ENCODE measurements at places on chromosomes 7 and 10.

DNA sequence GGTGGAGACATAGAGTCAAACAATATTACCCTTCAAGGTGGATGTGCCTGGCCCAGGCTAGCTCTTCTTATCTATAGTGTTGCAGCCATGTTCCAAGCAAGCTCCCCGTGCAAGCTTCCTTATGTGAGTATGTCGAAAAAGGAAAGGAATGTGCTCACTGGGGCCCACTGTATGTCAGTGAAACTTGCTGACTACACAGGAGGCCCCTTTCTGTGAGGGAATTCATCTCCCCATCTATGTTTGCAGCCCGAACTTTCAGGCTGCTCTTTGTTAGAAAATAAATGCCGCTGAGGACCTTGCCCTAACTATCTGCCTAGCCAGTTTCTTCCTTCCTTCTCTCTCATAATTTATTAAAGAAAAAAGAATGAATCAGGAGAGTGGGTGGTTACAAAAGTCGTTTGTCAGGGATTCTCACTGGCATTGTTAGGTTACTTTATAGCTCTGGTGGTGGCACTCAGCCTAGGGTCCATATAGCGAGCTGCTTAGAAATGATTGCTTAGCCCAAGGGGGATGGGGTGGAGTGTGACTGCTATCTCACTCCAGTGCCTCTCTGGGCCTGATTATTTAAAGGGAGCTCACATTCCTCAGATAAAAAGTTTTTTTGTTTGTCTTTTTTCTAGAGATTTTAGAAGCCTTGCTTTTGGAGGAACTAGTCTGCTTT, 302.1 kb downstream of the ABCA13 start:
- no peak for DNase-seq

DNA sequence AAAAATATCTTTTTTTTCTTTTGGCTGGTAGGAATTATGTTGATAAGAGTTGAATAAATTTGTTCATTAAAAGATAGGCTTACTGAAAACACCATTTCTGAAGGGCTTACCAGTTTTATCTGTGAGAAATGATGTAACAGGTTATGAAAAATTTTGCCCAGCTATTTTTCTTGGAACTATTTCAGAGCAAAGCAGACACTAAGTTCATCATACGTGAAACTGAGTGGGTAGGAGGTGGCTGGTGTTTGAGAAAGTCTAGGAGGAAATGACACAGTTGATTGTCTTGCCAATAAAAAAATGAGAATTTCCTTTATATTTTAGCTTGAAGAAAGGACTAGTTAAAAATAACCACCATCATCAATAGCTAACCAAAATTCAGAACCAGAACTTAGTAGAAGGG, 6.2 kb upstream of the MRC1 start:
- no peak for DNase-seq

DNA sequence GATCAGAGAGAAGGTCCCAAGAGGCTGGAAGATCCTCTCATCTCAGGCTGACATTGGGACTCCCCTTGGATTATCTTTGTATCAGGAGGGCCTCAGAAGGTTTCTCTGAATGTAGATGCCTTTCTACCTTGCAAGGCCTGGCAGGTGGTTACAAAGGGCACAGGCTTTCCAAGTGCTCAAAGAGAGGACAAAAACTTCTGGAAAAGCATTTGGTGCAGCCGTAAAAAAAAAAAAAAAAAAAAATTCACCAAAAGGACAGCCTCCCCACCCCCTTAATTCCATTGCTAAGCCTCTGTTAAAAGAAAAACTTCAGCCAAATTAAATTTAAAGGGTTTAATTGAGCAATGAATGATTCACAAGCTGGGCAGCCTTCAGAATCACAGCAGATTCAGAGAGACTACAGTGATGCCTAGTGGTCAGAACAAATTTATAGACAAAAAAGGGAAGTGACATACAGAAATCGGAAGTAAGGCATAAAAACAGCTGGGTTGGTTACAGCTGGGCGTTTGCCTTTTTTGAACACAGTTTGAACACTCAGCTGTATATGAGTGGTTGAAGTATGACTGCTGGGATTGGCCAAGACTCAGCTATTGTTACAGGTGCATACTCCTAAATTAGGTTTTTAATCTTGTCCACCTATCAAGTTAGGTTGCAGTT, 42.5 kb upstream of the LRGUK start:
- no peak for DNase-seq

GRCh38 chr7:47573758-47574481, 8.0 kb downstream of the TNS3 start:
- DNase-seq: peak; percentile 90

- DNase-seq: no peak
These were observed 7.0 kb downstream of the CALML3 start for GRCh38 chr10:5531558-5532306.

GRCh38 chr10:90738885-90739284, 119.0 kb downstream of the HTR7 start:
- DNase-seq: no peak

DNA sequence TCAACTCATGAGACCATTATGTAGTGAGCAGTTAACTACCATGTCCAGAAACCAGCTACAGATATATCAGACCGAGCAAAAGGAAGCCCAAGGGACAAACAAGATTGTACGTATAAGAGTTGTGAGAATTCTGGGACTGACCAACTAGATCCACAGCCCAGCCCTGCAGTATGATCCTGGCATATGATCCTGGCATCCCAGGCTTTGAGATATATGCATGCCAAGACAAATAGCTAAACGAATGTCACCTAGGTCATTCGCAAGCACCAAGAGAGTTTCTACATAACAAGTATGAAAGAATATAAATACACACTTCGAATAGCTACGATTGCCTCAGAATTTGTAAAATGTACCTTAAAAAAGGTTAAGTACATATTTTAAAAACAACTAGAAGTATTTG, 56.4 kb upstream of the PMPCB start:
- DNase-seq: peak; percentile 6

- DNase-seq: peak; percentile 65
These were observed 103.7 kb downstream of the PLXNA4 start for GRCh38 chr7:132472463-132473120.

GRCh38 chr7:14235056-14235455, 245.6 kb upstream of the ETV1 start:
- no peak for DNase-seq

GRCh38 chr10:104881740-104882139, 240.7 kb downstream of the SORCS3 start:
- no peak for DNase-seq

DNA sequence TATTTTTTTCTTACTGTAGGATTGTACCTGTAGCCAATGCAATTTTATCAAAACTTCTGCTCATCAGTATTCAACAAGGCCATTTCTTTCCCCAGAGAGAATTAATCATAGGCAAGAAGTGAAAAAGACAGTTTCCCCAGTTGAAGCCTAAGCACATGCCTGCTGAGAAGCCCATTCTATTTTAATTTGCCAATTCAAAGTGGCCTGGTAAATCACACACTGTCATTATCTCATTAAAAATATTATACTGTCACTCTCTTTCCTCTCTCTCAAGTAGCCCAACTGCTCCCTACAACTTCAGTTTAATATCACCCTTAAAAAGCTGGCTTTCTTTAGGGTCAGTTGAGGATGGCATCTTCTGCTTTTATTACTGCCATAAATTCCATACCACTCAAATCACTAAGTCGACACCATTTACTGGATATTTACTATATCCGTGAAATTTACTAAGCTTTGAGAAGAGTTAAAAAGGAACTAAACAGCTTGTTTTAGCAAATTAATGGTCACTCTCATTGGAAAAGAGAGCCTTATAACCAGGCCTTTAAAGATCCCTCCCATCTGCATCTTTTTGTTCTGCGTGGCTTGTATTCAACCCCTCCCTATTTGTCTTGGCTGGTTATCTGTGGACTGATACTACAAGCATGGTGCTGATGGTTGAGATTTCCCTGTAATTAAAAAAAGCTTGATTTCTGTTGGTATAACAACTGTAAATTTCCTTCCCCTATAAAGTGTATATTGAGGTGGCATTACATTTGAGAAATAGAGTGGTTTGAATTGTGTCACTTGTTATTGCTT, 30.6 kb downstream of the COL28A1 start:
- no peak for DNase-seq

DNA sequence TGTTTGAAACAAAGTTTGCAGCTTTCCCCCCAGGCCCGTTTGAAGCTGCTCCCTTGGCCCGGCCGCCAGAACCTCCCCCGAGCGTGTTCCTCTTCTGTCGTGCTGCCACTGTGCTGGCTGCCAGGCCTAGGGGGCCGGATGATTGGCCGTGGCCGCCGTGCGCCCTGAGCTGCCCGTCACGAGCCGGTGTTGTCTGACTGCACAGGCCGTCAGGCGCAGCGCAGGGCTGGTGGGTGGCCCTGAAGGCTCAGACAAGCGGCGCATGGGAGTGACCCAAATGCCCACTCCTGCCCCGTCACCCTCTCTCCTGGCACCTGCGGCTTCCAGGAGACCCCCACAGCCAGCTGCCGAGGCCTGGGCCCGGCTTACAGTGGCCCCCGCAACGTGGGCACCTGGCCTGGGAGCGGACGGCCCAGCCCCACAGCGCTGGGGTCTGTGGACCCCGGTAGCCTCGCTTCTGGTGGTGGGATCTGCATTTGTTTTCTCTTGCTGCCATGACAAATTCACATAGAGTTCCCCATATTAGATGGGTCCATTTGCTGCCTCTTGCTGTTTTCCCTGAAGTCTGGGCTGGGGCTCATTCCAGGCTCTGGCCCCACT, 13.1 kb downstream of the JAKMIP3 start:
- DNase-seq: no peak

DNA sequence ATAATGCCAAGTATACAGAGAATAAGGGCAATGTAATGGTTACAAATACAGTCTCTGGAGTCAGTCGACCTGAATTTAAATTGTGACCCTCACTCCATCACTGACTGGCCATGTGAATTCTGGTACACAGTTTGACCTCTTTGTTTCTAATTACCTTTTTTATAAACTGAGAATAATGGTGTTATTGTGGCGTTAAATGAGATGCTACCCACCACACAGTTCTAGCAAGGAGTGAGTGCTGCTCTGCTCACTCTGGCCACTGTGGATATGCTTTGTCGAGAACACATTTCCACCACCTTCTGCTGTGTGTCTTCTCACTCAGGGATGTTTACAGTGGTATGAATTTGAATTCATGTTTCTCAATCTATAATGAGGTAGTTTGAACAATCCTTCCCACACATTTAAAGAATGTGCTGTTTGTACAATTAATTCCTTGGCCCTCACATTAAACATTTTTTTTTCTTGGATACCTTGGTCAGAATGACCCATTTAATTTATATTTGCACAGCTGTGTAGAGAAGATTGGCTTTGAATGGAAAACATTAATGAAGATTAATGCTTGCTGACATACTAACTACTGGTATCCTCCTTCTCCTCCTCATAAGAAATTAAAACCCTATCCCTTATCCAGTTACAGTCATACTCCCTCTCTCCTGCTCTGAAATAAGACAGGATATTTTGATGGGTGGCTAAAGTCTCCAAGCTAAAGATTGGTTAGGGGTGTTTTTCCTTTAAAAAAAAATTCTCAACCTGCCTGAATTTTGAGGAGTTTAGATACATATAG, 42.4 kb downstream of the PLCE1 start:
- DNase-seq: no peak

- no peak for DNase-seq
These were observed 13.8 kb downstream of the DPYSL4 start for GRCh38 chr10:132200344-132201110.

DNA sequence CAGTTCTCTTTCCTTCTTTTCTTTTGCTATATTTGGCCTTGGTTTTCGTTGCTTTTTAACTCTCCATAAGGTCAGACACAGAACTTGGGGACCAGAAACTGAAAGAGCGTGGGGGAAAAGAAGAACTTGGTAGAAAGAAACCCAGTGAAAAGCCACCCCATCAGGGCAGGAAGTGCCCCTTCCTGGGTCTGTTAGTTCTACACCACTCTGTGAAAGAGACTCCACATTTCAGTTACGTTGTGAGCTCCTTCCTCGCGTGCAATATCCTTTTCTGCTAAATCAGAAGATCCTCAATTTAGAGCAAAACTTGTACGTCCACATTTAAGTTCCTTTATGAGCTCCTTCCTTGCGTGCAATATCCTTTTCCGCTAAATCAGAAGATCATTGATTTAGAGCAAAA, 220.6 kb upstream of the FOXK1 start:
- DNase-seq: no peak

DNA sequence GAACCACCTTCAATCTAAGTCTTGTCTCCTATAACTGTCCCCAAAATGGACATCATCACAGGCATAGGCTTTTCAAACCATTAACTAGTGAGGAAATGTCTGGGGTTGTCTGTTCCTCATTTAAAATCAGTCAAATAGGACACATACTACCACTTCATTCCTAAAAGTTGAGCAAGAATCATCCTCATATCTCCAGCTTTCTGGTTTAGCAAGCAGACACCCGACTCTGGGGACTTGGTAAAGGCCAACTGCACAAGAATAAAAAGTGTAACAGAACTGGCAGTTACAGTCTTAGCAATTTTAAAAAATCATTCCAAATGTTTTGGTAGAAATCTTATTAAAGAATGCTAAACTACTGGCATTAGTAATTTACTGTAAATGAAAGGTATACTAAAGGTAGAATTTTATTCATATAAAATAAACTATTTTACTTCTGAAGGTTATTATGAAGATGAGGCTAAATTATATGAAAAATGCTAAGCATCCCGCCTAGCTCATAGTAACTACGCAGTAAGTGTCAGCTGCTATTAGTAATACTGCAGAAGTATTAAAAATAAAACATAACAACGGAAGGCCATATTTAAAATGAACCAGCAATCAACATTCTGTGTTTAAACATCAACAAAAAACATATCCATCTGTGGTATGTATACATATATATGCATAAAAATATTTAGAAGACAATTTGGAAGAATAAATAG, 60.8 kb downstream of the ZNF438 start:
- no peak for DNase-seq

GRCh38 chr7:27128776-27129728, 1.5 kb downstream of the HOXA4 start:
- DNase-seq: no peak

GRCh38 chr7:142868986-142869415, 14.1 kb downstream of the EPHB6 start:
- DNase-seq: no peak

DNA sequence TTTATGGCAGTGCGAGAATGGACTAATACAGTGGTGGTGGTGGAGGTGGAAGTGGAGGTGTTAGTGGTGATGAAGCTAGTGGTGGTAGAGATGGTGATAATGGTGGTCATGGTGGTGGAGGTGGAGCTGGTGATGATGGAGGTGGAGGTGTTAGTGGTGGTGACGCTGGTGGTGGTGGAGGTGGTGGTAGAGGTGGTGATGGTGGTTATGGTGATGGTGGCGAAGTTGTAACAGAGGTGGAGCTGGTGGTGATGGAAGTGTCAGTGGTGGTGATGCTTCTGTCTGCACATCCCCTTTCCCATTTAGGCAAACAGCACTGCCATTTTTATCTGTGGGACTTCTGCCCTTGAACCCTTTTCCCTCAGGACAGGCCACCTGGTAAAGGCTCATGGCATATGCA, 7.4 kb upstream of the PTPRN2 start:
- peak; percentile 51 for DNase-seq

- no peak for DNase-seq
These were observed 74.8 kb downstream of the VOPP1 start for GRCh38 chr7:55497521-55497920.

DNA sequence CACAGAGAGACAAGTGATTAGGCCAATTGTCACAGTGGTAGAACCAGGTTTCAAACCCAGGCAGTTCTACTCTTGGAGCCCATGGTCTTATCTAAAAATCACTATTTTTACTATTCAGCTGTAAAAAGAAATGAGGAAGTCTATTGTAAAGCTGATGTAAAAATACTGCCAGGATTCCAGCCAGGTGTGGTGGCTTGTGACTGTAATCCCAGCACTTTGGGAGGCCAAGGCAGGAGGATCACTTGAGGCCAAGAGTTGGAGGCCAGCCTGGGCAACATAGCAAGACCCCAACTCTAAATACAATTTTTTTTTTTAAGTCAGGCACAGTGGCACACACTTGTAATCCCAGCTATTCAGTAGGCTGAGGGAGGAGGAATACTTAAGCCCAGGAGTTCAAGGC, 40.4 kb downstream of the HIP1 start:
- no peak for DNase-seq

Data from astrocyte of the hippocampus (primary cell).